ENCODE measurements at places on chromosomes 2 and 18.

DNA sequence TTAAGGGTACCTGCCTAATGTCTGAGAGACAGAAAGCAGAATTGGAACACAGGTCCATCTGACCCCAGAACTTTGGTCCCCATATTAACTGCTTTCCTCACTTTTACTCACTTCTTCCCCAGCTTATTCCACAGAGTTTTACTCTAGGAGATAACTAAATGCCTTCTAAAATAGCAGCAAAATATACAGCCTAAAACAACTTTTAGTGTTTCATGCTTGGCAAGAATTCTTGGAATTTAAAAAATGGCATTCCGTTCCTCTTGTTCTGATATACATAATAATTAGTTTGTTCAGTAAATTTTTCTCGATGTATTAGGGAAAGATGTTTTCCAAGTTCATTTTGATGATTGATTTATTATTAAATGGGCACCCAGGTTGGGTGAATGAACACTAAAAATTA lies 151.9 kb downstream of the FHOD3 start:
- DNase-seq: no peak

DNA sequence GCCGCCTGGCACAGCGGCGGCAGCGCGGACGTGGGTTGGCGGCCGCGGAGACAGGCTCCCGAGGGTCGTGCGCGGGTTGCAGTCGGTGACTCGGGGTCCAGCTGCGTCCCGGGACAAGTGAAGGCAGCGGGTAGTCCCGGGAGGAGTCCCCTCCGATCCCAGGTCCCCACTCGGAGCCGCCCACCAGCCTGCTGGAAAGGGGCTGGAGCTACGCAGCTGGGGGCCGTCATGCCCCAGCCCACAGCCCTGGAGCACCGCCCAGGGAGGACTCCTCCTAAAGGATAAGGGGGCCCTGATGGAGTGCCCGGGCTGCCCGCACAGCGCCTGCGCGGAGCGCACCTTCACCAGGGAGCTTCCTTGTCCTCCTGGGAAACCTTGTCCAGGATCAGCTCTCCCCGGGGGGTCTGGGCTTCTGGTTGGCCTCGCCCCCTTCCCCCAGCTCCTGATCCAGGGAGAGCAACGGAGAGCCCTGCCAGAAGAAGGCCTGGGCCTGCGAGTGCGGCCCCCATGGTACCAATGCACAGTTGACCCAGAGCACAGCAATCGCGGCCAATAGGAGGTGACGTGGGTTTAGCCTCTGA lies 25.9 kb upstream of the ALPP start:
- peak; percentile 45 for DNase-seq

DNA sequence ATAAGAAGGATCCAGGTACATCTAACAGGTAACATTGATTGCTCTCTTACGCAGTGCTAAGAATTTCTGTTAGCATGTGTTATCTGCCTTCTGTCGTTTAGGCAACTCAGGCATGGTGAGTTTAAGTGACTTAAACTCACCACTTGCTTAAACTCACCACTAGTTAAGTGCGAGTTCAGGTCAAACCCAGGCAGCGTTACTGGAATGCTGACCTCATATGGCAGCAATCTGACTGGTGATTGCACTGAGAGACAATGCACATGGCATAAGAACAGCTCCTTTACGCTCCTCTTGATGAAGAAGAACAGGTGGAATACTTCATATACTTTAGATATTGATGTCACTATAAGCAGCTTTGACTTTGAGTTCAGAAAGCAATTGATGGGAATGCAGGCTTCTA lies 954.1 kb downstream of the SOCS6 start:
- DNase-seq: no peak

DNA sequence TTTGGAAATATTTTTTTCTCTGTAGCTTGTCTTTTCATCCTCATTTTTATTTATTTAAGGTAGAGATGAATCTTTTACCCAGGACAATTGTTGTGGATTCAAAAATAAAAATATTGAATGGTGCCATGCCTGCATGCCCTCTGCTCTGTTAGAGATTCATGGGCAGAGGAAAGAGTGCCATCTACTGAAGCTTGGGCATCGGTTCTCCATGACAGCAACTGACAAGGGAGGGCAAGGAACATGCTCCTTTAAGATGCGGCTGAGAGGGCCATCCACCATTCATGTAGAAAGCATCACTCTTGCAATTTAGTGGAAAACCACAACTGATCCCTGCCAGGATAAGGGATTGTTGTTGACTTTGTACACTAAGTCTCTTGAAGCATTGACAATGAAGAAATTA lies 79.9 kb downstream of the PARD3B start:
- no peak for DNase-seq

- no peak for DNase-seq
Measured at GRCh38 chr2:74259191-74259590, 60.8 kb downstream of the MTHFD2 start.

DNA sequence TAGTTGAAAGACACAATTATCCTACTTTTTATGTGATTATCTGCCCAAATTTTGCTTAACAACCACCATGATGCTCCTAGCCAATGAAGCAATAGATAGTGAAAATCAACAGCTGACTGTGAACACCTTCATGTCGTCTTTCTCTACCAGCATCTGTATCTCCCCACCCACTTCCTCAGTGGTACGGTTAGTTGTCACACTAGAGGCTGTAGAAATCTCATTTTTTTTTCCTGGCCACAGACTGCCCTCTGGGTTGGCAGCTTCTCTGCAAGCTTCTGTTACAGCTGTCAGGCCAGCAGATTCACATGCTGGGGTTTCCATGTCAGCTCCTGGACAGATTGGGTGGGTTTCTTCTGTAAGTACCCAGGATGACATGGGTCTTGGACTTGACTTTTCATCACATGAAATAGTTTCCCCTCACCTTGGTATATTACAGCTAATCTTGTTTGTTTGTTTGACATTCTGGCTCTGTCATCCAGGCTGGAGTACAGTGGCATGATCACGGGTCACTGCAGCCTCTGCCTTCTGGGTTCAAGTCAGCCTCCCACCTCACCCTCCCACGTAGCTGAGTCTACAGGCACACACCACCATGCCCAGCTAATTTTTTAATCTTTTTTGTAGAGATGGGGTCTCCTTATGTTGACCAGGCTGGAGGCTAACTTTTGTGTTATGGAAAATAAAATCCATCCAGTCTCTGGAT lies 24.3 kb downstream of the STAT4 start:
- no peak for DNase-seq

Measured in psoas muscle (tissue), 8 donors.